ENCODE measurements at places on chromosomes 4 and X.
A peak's percentile ranks its signal among the peaks of the same experiment; 100 is the strongest.

DNA sequence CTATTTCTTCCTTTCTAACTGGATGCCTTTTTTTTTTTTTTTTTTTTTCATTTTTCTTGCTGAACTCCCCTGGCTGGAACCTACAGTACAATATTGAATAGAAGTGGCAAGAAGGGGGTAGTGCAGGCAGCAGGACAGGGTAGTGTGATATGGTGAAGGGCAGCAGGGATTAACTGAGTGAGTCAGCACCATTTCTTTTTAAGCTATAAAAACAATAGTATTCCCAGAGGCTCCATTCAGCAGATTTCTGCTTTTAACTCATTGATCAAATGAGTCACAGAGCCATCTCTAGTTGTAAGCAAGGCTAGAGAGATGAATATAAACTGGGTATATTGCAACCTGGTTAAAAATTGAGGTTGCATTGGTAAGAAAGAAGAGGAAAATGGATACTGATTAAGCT is 53.6 kb upstream of the SETD7 start:
- peak; percentile 63 for DNase-seq

- DNase-seq = no peak
Measured at GRCh38 chr4:88958080-88958479, 98.9 kb downstream of the FAM13A start.

- DNase-seq = no peak
Measured at GRCh38 chr4:117422297-117422696, 336.9 kb upstream of the TRAM1L1 start.

GRCh38 chr4:47074816-47075215 is 43.4 kb downstream of the GABRB1 start:
- DNase-seq = no peak

DNA sequence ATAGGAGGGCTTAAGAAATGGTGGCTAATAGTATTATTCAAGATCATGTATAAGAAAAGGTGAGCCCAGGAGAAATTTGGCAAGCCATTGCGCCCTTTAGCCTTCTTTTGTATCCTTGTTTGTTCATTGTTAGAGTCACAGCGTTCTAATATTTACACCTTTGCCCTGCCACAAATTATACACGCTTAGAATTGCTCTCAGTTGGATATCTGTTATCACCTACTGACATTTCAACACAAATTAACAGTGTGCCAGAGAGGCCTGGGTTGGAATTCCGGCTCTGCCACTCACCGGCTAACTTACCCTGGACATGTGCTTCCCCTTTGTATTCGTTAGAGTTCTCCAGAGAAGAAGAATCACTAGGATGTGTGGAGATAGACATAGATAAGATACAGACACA is 148.7 kb upstream of the KIT start:
- no peak for DNase-seq

- DNase-seq = no peak
Measured at GRCh38 chr4:2353222-2354107, 65.0 kb downstream of the ZFYVE28 start.

GRCh38 chr4:83331956-83332355 is 2.7 kb downstream of the HPSE start:
- no peak for DNase-seq
